Nephron progenitor cell (in vitro differentiated cells): ENCODE measurements at places on chromosomes 11 and 22.

- no peak for DNase-seq
These were observed 7.5 kb downstream of the ZNF74 start for GRCh38 chr22:20401376-20402014.

GRCh38 chr11:120918257-120918656 is 105.6 kb upstream of the TBCEL start:
- DNase-seq: no peak

- no peak for DNase-seq
These were observed 184.0 kb upstream of the TBCEL start for GRCh38 chr11:120839846-120840402.

DNA sequence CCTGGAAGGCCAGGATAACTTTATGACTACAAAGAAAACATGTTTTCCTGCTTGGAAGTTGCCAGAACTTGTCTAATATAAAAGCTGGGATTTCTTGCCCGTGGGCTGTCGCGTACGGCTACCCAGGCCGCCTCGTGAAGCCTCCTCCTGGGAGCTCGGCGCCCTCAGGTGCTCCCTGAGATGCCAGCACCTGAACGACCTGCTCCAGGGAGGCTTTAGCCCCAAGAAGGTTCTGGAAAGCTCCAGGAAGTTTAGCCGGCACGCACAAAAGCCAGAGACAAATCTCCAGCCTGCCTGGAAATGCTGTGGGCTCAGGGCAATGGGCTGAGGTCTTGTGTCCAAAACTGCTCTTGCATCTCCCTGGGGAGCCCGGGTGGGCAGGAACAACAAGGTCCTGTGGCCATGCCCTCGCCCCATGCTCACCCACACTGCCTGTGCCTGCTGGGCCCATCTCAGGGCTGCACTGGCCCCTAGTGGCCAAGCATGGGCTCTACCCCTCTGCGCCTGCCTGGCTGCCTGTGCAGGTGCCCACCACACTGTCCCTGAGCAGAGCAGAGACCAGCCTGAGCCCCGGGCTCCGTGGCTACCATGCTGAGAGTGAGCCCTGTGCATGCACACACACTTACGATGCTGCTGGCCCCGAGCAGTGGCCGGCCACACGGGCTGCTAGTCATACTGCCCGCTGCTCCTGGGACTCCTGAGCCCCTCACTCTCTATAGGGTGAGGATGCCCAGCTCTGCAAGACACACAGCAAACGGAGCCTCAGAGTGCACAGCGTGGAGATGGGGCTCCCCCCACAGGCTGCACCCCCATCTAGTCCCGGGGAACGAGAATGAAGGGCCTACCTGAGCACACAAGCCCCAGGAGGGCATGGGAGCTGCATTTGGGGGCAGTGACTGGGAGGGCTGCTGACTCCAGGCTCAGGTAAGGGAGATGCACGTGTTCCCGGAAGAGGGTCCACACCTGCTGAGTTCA is 4.9 kb upstream of the CELSR1 start:
- DNase-seq: peak; percentile 82

- no peak for DNase-seq
These were observed 22.9 kb downstream of the TRIM22 start for GRCh38 chr11:5712507-5712906.

DNA sequence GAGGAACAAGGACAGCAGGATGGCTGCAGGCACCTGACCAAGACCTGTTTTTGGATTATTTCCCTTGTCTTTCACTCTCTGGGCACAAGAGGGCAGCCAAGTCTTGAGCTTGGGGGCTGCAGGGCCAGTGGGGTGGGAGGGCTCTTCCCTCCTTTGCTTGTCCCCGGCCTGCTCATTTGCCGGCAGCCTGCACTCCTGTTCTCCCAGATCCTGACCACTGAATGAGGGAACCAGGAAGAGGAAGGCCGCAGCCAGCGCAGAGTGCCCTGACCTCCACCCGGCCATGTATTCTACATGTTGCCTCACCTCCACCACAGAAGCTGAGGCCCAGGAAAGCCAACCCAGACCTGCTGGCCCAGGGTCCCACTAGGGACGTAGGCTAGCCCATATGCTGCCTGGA is 15.5 kb upstream of the NNMT start:
- DNase-seq: peak; percentile 75

GRCh38 chr11:72760539-72761405 is 8.6 kb upstream of the ARAP1 start:
- DNase-seq: no peak

DNA sequence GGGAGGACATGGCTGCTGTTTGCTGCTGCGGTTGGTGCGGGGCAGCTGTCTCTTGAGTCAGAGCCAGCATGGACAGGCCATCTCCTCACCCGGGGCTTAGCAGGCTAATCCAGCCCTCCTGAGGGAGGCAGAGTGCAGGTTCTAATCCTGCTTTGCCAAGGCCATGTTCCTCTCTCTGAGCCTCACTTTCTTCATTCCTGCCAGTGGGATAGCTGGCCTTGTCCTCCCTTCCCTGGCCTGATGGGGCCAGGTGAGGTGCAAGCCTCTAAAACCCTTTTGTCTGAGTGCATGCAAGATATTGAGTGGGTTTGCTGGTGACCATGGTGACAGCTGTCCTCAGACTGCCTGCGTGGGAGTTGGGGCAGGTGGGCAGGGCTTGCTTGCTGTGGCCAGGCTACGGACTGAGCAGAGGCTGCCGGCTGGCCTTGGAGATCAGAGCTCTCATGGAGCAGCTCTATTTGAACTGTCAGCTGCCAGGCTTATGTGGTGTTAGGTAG is 3.6 kb downstream of the USP35 start:
- DNase-seq: no peak

GRCh38 chr11:131763193-131763890 is 392.9 kb downstream of the NTM start:
- no peak for DNase-seq

DNA sequence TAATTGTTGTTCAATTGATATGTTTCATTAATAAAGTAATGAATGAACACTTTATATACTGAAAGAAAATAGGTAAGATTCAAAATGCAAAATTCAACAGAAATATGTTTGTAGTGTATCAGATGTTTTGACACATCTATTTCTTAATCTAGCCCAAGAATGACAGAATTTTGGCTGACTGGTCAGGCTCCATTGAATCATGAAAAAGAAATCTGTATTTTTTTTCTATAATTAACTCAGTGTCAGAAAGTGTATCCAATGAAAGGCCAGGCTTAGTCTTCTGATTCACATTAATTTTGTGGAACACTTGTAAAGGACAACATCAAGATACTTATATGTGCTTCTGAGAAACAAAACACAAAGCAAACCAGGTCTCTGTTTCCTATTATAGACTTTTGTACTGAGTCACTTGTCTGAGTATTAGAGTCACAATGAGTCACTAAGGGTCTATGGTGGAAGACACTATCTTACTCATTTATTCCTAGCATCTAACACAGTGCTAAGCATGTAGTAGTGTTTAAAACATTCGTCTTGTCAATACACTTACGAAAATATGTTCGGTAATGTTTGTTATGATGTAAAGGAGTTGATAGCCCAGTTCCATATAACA is 297.7 kb upstream of the CCDC90B start:
- no peak for DNase-seq

DNA sequence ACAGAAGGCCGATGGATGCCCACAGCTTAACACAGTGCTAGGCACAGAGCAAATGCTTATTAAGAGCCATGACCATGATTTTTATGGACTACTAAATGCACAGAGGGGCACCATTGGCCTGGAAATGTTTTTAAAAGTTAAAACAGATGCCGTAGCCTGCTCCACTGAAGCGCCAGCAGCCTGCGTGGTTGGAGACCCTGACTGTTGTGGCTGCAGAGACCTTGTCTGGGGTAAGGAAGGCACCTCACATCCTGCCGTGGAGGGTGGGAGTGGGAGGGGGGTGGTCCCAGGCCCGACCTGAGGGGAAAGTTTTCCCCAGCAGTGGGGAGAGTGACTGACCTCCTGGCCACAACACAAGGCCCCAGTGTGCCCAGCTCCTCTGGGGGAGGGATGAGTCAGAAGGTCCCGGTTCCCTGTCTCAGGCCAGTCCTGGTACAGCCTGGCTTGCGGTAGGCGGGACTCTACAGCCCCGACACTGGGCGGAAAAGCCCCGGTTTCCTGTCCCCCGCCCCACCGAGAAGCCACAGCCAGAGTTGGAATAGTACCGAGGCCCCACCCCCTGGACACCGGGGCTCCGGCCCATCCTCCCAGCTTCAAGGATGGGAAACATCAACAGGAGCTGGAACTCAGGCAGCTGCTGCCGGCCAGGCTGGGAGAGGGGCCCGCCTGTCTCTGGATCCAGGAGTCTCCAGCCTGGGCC is 7.0 kb downstream of the CHST1 start:
- peak; percentile 70 for DNase-seq

GRCh38 chr22:36816636-36817524 is at the start of gene PVALB:
TSS of gene PVALB (minus strand) at chr22:36817035. CDS start at chr22:36817005, 30 bp downstream.
- peak; percentile 66 for DNase-seq

DNA sequence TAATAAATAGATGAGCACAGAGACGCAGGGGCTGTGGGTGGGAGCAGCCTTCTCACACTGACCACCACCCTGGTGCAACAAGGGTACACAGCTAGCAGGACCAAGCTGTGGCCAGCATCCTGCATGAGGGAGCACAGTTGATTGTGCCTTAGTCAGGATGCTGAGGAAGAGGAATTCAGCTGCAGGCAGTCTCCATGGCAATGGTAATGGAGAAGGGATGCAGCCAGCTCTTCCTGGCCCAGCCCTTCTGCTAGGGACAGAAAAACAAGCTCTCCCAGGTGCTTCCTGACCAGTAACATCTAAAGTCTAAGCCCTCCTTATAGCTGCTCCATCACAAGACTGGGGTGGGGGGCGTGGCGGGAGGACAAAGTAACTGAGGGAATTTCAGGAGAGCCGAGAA is 363.5 kb downstream of the BUD13 start:
- DNase-seq: no peak

- DNase-seq: no peak
These were observed 74.7 kb downstream of the COMMD9 start for GRCh38 chr11:36214480-36214879.

DNA sequence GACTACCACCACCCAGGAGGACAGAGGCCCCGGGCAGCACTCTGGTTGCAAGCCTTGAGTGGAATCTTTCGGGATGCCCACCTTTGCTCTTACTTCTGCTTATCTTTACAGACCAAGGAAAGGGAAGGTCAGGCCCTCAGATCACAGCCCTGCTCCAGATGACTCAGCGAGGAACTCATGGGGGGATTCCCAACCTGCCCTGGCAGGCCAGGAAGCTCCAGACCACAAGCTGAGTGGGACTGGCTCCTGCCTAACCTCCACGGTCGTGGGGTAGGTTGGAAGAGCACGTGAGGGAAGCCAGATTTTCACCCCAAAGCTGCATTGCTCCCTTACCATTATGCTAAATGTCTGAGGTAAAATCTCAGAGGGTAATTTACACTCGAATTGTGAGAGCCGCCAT is 11.8 kb downstream of the TBC1D10A start:
- no peak for DNase-seq

DNA sequence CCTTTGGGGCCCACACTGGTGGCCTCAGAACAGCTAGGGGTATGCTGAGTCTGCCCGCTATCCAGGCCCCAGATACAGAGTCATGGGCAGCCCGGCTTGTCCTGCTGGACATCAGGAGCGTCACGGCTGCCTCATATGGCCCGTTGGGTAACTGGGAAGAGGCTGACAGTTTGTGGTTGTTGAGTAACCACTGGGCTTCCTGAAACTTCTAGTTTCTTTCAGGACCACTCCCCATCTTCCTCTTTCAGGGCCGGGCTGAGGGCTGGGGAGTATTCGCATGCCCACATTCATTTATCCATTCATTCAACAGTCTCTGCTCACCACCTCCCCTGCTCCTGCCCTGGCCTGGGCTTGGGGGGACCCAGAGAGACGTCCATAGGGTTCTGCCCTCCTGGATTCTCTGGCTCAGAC is 13.4 kb upstream of the P2RY2 start:
- no peak for DNase-seq

- peak; percentile 51 for DNase-seq
These were observed 19.7 kb upstream of the IL17REL start for GRCh38 chr22:50032109-50032871.

DNA sequence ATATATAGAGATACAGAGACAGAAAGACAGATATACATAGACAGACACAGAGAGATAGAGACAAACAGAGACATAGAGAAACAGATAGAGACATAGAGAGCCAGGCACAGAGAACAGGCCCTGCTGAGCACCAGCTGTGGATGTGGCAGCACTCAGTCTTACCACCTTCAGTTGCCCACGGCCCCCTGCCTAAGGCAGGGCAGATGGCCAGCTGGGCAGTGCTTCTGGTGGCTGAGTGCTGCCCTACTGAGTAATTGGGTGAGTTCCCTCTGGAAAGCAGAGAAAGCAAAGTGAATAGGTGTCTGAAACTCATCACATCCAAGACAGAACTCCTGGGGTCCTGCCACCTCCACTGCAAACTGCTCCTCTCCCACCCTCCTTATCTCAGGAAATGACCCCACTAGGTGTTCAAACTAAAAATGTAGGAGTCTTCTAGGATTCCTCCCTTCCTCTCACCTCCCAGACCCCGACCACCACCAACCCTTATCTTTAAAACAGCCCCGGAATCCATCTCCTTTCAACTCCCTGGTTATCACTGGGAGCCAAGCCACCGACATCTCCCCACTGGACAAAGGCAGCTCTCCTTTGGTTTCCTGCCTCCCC is 27.2 kb downstream of the SYN3 start:
- DNase-seq: no peak

DNA sequence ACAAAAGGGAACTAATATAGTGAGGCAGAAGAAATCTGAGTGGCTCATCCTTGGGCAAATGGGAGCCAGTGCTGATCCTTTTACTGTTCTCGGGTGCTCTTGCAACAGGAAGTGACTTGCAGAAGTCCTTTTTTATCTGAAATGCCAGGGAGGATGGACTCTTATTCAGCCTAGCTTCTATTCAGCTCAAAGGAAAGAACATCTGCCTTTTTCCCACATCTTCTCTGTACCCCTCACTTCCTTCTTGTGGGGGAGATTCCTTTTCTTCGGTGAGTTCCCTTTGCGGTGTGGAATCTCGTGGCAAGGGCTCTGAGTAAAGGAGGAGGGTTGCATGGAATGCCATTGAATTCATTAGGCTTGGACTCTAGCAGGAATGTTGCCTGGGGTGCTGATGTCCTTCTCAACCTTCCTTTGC is 76.2 kb downstream of the ZBTB16 start:
- DNase-seq: no peak

GRCh38 chr11:66745356-66746235 is 16.6 kb upstream of the SPTBN2 start:
- peak; percentile 16 for DNase-seq

GRCh38 chr22:24435861-24436371 is 8.5 kb downstream of the ADORA2A start:
- no peak for DNase-seq

DNA sequence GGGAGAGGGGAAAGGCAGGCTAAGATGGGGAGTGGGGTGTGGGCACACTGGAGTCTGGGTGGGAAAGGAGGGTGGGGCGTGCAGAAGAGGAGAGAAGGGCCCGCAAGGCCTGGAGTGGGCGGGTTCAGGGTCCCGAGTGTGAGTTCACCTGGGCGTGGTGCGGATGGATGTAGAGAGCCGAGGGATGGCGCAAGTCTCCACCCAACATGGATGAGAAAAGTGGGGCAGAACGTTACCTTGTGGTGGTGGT is 364 bp upstream of the ABCC8 start:
- DNase-seq: no peak
